DND-41 (cell line): ENCODE measurements at places on chromosomes 7 and 10.
A peak's percentile ranks its signal among the peaks of the same experiment; 100 is the strongest.

DNA sequence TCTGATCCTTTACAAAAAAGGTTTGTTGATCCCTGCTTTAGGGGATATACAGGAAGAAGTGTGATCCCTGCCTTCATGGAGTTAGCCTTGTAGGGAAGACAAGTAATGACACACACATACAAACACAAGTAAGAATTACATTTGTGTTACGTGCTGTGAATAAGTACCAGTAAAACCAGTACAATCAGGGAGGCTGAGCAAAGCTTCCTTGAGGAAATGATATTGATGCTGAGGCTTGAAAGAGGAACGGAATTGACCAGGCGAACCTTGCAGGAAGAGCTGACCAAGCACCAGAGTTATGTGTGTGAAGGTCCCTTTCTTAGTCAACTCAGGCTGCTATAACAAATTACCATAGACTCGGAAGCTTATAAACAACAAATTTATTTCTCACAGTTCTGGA, 83.6 kb upstream of the CACUL1 start:
- no peak for DNase-seq

DNA sequence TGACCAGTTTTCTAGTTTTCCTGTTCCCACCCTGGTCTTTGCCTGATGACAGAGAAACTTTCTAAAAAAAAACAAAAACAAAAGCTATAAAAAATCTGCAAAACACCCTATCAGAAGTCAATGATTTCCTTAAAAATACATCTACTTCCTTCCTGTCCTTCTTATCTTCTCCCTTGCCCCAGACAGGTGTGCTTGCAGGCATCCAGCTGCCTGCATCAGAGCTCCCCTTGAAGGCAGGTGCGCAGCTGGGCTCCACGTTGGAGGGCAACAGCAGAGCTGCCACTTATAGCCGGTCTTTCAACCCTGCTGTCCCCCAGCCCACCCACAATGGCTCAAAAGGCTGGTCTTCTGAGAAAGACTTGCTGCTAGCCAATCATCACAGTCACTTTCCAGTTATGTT, 29.8 kb downstream of the UBE2D4 start:
- no peak for DNase-seq

DNA sequence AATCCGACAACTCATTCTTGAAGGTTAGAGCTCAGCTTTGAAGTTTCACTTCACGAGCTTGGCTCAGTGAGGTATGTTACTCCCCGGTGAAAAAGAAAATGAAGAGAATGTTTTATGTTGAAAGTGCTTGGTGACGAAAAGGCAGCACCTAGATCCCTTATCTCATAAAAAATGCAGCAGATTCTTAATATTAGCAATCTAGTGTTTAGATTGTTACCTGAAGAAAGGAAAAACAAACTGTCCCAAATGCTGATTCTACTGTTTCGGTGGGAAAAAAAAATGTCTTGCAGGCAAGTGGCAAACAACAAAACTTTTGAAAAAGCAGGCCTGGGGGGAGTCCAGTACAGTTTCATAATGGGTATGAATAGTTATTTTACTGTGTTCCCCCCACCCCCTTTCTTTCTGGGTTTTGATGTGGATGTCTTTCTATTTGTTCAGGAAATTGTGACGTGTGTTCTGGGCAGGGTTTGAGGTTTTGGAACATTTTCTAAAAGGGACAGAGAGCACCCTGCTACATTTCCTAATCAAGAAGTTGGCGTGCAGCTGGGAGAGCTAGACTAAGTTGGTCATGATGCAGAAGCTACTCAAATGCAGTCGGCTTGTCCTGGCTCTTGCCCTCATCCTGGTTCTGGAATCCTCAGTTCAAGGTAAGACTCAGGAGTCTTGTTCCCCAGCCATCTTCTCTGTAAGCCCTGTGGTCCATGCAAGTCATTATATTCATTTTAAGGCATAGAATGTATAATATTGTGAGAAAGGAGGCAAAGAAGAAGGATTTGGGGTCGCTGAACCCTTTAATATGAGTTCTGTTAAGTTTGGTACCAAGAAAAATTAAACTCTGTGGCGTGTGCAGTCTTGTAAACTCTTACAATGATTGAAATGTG, at the start of gene SRGN:
TSS of gene SRGN (plus strand) at position 514 of the 881 bp plus-strand sequence. CDS start at position 569, 55 bp downstream.
- peak; percentile 45 for DNase-seq

DNA sequence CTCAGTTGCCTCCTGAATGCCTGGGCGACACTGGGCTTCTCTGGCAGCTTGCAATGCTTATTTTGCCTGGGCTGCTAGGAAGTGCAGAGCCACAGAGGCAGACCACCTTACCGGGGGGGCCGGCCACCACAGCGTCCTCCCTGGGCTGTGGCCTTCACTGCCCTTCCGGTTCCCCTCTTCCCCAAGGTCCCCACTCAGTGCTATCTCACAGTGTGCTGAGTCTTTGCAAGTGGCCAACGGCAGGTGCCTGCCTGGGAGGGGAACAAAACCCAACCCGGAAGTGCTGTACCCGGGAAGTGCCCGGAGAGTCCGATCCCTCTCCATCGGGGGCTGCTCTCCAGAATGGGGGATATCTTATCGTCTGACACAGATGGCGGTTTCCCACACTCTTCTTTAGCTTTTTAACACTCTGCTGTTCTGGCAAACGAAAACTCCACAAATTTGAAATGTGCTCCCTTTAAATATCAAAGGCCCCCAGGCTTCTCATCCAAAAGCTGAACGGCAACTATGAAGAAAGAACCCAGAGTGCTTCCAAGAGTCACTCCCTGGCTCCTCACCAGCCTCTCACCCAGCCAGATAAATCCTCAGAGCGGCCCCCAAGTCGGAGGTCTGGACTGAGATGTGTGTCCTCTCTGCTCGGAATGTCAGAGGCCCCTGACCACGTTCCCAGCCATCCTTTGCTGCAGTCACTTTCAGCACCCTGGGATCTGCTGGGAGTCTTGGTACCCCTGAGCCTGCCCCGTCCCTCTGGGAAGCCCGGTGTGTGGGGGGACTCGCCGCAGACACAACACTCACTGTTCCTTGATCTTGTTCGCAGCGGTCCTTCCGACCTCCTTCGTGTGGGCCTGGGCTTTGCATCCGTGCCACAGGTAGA, 165.1 kb downstream of the SVIL start:
- no peak for DNase-seq

- no peak for DNase-seq
Observed at GRCh38 chr10:131928248-131929095, 27.7 kb downstream of the PPP2R2D start.

DNA sequence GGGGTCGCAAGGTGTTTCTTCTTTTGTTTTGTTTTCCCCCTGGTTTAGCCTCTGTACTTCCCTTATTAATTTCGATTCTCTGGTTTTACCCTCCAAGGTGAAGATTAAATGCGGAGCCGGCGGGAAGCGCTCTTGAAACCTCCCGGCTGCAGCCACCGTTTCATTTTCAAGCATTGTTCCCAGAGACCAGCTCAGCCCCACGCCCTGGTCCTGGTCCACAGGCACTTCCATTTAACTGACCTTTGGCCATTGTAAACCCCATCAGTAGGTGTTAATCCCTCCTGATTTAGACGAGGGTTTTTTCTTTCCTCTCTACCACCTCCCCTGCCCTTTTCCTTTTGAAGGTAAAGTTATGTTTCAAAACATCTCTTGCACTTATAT, 39.2 kb upstream of the ENO4 start:
- DNase-seq: no peak

- no peak for DNase-seq
Observed at GRCh38 chr7:112162784-112163506, 43.3 kb downstream of the DOCK4 start.

DNA sequence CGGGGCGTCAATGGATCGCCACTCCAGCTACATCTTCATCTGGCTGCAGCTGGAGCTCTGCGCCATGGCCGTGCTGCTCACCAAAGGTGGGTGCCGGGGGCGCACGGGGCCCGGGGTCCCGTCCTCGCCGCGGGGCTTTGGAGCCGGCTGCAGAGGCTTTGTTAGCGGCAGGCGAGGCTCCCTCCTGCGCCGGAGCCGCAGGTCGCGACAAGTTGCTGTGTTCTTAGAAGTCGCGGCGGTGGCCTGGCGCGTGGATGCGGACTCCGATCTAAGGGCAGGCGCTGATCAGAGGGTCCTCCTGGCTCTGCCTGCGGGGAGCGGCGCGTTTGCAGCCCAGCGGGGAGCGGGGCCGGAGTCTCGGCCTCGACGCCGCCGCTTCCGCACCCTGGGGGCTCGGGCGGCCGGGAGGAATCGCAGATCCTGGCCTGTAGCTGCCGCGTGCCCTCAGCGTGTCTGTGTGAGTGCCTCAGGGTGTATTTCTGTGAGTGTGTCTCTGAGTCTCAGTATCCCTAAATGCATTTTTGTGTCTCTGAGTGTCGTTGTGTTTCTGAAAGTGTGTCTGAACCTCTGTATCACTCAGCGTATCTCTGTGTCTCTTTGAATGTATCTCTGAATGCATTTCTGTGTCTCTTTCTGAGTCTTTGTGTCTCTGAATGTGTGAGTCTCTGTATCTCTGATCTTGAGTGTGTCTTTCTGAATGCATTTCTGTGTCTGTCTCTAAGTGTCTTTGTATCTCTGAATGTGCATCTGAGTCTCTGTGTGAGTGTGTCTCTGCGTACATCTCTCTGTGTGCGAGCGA, 766 bp downstream of the BAMBI start:
- DNase-seq: no peak

GRCh38 chr10:59970396-59971368, 64.3 kb upstream of the CCDC6 start:
- no peak for DNase-seq

GRCh38 chr7:69883399-69883891, 285.2 kb downstream of the AUTS2 start:
- DNase-seq: no peak

GRCh38 chr7:142925413-142925812, 8.1 kb downstream of the TRPV5 start:
- DNase-seq: no peak

GRCh38 chr10:69241575-69241974, 21.4 kb downstream of the HKDC1 start:
- DNase-seq: no peak

DNA sequence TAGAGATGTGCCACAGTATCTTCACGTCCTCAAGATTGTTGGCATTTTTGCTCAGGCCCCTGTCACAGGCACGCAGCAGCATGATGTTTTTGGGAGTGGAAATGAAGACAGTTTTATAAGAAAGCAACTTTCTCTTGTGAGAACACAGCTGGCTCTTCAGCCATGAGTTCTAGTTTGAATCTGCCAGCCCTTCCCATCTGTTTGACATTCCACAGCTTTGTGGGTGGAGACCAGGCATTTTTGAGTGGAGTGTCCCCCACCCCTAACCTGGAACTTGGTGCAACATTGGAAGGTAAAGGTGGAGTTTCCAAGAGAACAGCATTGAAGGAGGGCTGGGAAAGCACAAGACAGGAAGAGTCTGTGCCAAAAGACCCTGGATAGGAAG, 253.1 kb upstream of the IGFBP3 start:
- DNase-seq: no peak

DNA sequence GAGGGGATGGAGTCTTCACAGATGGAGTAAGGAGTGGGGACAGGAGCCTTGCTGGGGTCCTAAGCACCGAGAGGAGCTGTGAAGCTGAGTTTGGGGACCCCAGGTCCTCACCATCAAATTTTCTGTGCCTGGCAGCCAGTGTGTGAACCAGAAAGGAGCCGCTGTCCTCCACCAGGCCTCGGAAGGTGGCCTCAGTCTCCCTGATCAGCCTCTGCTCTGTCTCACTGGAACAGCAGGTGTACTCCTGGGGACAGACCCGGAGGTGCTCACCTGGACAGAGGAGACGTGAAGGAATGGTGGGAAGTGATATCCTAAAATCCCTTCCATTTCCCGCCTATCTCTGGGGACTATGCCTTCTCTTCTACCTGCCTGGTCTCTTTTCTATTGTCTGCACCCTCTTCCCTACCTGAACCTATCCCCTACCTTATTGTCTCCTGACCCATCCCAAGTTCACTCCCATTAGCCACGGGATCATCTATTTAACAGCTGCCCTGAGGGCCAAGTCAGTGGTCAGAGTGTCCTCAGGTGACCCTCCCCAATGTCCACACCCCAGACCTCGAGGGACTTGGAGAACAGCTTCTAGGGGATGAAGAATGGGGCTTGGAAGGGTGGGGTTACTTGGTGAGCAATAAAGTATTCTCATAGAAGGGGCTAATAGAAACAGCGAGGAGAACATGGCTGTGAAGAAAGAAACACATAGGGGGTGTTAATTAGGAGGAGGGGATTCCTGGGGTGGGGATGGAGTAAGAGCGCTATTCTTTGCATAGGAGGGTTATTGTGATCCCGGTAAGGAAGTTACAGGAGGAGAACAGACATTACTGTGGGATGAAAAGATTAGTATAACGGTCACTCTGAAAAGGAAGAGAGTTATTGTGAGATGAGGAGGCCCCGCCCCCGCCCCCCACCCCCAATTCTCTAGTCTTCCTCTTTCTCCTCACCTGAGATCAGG, 811 bp downstream of the GPC2 start:
- no peak for DNase-seq

GRCh38 chr7:120833546-120833945, 24.4 kb downstream of the TSPAN12 start:
- DNase-seq: no peak

- DNase-seq: no peak
Observed at GRCh38 chr10:3393958-3394357, 221.4 kb upstream of the PITRM1 start.

DNA sequence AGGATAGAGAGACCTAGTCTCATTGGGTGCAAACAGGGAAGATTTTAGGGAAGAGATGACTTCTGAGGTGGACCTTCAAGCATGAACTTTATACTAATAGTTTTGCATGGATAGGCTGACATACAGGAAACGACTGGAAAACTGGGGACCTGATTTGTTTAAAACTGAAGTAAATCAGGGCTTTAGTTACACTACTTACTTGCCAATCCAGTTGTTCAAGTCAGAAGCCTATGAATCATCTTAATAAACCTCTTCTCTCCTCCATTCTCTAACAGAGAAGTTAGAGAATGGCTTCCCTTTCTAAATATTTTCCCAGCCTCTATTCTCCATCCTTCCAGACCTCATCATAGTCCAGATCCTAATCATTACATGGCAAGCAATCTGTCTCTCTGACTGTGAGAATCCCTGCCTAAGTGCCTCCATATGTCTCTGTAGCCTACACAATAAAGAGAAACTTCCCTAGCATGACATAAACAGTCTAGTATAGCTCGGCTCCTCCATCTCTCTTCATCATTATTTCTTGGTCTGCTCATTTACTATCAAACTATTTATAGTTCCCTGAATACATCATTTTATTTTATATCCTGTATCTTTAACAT, 55.8 kb downstream of the PRKG1 start:
- DNase-seq: no peak

DNA sequence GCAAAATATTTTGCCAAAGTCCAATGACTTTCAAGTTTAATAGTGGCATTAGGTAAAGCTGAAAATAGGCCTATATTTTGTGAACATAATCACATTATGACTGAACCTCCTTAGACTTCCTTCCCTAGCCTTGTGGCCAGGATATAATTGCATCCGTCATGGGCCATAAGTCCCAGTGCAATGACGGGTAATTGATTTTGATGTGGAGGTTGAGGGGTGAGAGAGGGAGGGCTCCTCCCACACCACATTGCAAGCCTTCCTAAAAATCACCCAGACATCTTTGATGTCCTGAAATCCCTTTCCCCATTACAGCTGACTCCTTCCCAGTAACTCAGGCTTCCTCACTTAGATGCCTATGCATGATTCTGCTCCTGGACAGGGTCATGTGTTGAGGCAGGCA, 25.6 kb downstream of the TAS2R41 start:
- no peak for DNase-seq
